ENCODE measurements at places on chromosomes 2 and 18.

DNA sequence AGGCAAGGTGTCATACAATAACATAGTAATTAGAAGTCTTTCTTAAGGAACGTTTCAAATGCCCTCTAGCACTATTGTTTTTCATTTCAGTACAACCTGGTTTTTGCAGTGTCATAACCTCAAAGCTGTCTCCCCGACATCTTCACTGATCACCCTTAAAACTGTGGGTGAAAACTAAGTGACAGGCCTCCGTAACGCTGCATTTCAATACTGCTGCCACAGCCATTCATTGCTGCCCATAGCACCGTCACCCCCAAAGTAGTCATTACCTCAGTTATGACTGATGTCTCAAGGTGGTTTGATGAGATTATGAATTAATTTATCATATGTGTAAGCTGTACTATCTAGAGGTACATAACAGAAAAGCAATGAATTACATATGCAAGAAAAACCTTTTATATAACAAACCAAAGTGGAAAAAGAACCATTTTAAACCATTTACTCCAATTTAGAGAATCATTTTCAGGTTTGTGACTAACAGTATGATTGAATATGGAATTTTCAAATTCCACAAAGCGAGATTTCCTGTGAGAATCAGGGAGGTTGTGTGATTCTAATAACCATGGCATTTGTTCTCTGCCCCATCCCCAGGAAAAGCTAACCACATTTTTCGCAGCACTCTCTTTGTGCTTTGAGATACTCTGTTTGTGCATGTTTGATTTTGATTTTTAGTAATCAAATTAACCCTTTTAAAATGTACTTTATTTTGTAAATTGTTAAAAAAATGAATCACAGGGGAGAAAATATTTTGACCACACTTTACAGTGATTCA, 263.0 kb downstream of the PTGR3 start:
- DNase-seq = no peak

DNA sequence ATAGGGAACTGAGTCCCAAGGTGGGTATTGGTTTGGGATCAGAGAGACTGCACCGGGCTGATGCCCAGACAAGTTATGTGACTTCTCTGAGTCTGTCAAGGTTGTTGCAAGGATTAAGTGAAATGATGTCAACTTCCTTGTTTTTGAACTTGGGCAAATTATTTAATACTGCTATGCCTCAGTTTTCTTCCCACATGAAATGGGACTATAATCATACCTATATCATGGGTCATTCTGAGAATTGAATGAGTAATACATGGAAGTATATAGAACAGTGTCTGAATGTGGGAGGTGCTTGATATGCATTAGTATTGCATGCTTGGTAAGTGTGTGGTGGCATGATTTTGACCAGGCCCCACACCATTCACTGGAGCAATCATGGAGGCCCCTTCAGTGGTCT, 99.0 kb downstream of the PRKCE start:
- DNase-seq = no peak

DNA sequence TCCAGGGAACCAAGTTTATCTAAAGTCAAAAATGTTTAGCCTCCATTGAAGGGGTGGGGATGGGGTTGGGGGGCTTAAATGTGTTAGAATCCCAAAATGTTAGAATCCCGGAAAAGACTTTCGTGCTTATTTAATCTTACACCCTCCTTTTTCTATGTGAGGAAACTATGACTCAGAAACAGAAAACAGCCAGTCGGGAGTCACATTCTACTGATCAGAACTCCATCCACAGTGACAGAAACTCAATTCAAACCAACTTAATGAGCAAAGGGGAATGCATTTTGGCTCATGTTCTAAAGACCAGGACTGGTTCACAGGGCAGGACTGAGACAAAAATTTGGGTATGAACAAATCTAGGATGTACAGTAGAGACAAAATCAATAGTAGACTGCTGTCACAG, 31.9 kb upstream of the AFTPH start:
- DNase-seq = no peak

DNA sequence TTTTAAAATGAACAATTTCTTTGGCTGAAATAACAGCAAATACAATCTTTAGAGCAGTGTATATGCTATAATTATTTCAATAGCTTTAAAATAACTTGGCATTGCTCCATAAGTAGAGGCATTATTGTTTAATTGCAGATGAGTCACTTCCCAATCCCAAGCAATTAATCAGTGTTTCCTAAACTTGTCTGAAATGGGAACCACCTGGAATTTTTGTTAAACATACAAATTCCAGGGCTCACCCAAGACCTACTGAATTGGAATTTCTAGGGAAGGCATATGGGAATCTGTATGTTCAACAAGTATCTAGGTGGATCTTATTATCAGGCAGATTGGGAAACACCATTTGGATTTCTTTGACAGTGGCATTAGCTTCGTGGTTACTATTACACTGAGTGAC, 27.1 kb upstream of the FMNL2 start:
- no peak for DNase-seq

DNA sequence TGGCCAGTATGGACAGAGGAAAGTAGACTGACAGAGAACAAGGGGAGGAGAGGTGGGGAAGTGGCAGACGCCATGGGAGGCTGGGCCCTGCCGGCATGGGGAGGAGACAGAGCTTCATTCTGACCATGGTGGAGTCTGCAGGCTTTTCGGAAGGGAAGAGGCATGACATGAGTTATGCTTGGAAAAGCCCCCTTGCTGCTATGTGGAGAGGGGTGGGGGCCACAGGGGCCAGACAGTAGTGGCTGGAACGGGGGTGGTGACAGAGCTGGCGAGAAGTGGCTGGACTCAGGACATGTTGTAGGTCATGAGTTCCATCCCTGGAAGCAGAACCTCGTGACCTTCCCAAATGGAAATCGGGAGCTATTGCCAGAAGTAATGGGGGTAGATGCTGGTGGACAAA, 66.7 kb upstream of the DAPL1 start:
- DNase-seq = no peak

GRCh38 chr2:98898423-98898841, 37.6 kb downstream of the CRACDL start:
- DNase-seq = no peak

- no peak for DNase-seq
Measured at GRCh38 chr2:218428846-218429558, 10.1 kb downstream of the VIL1 start.

- DNase-seq = peak; percentile 38
Measured at GRCh38 chr18:59096098-59096789, 43.4 kb upstream of the SEC11C start.

DNA sequence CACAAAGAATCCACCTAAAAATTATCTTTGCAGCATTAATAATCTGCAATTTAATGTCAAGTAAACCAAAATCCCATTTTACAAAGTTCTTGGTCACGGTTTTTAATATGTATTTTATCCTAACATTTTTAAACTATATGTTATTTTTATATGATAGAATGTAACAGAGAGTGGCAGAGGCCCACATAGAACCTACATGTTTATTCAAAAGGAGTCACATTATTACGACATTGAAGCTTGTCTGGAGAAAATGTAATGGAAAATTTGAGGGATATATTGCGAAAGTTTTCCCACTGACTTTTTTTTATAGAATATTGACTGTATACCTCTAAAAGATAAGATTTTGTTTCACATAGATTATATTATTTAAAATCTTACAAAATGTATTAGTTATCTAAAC, 89.7 kb upstream of the COL3A1 start:
- no peak for DNase-seq

DNA sequence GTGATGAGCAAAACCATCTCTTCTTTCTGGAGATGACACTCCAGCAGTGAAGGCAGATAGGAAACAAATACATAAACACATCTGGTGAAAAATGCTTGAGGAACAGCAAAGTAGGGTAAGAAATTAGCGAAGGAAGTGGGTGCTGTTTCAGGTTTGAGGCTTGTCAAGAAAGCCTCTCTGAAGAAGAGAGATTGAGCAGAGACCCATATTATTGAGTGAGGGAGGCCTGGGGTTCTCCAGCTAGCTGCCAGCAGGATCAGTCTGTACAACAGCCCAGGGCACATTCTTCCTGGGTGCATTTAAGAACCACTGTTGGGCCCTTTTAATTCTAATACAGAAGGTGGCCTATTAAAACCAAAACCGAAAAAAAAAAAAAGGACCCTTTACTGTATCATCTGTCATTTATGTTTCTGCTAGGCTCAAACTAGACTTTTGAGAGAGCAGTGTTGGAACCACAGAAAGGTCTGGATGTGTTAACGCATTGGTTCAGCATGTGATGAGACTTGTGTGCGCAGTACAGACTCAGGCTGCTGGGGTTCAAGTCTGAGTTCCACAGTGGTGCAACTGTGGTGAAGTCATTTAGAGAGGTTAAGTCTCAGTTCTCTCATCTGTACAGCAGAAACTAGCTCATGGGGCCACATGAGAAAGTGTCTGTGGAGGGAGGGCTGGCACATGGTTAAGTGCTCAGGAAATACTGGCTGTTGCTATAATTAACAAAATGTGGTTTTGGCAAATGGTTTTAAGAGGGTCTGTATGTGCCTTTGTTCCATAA, 28.9 kb downstream of the MGAT5 start:
- DNase-seq = no peak

GRCh38 chr2:134455426-134455825, 201.6 kb downstream of the MGAT5 start:
- DNase-seq = no peak

- no peak for DNase-seq
Measured at GRCh38 chr2:20064841-20065240, 13.4 kb upstream of the LAPTM4A start.

- DNase-seq = no peak
Measured at GRCh38 chr2:88690591-88691338, 708 bp upstream of the RPIA start.

- no peak for DNase-seq
Measured at GRCh38 chr2:148888986-148889385, 14.0 kb downstream of the KIF5C start.

GRCh38 chr2:45585267-45585861, 25.7 kb downstream of the SRBD1 start:
- no peak for DNase-seq

- DNase-seq = no peak
Measured at GRCh38 chr2:104845552-104845931, 8.4 kb upstream of the POU3F3 start.

GRCh38 chr2:229519655-229520430, 194.5 kb downstream of the DNER start:
- no peak for DNase-seq

- DNase-seq = no peak
Measured at GRCh38 chr18:47975701-47976100, 45.2 kb upstream of the SMAD2 start.

DNA sequence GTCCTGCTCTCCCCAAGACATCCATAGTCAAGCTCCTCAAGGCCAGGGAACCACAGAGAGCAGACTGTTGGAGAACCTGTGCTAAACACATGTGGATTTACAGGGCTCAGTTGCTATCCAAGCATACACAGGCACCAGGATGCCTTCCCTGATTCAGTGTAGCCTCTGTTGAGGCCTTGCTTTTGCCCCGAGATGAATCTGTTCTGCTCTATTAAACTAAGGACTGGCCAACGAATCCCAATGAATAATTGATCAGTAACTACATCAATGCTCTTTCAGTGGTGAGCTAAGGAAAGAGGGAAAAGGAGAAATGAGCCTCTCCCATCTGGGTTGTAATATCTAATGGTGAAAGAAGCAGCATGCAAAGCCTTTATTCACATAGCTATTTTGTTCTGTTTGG, 58.7 kb upstream of the SPTBN1 start:
- DNase-seq = no peak

- no peak for DNase-seq
Measured at GRCh38 chr2:235390108-235390815, 103.6 kb upstream of the AGAP1 start.

DNA sequence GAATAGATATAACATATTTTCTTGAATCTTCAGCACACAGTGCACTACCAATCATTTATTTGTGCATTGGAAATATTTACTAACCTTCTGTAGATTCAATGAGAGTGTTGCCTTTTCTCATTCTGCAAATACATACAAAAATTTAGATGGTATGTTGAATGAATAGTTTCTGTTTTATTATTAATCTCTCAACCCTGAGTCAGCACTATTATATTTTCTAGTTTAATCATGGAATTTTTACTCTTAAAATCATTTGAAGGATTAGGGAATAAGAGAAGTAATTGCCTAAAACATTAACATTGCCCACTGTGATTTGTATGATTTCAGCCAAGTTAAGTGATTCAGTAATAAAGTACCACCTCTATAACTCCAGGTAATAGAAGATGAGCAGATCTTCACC, 370.2 kb upstream of the CDH7 start:
- no peak for DNase-seq

- no peak for DNase-seq
Measured at GRCh38 chr2:135773319-135773718, 31.7 kb downstream of the UBXN4 start.

- no peak for DNase-seq
Measured at GRCh38 chr18:39942702-39943101, 2012.3 kb upstream of the PIK3C3 start.

GRCh38 chr2:129297430-129297829, 682.0 kb upstream of the RAB6C start:
- DNase-seq = no peak

DNA sequence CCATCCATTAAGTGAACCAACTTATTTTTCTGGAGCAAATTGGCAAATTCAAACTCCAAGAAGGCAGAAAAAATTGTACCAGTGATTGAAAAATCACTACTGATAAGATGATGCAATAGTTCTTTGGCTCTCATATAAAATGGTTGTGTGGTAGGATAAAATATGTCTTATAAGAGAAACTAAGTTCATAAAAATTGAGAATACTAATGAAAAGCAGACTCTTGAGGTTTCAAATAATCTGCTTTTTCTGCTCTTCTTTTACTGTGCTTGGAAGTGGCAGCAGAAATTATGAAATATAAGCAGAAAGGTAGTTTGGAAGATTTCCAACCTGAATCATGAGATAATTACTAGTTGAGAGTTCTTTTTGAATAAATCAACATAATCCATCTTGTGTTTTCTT, 61.9 kb downstream of the PPP1R1C start:
- no peak for DNase-seq

GRCh38 chr2:235666213-235666781, 172.5 kb downstream of the AGAP1 start:
- peak; percentile 64 for DNase-seq

DNA sequence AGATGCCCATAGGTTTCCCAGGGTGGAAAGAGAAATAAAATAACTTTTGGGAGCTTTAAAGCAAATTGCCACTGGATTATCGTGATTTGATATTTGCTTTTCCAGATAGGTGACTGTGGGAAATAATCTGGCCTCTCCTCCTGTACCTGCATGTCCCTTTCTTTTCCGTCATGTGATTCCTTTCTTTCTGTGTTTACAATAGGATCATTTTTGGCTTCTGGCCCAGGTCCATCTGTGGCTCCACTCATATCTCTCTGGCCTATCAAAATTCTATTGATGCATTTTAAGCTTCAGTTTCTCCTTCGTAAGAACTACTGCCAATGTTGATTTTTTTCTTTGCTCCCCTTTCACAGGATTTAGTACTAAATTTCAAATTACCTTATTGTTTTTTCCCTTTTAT, 153.6 kb downstream of the CCDC85A start:
- DNase-seq = no peak

GRCh38 chr2:27495840-27496356, 741 bp upstream of the GCKR start:
- no peak for DNase-seq

GRCh38 chr2:161486111-161486510, 70.0 kb downstream of the TBR1 start:
- DNase-seq = no peak
